ENCODE measurements at places on chromosomes 2 and 18. TPM values are rescaled to one million over a fixed set of nuclear protein-coding genes. Genes with fewer than 3 reads are reported as not detected.

Gene MAP3K19
- total RNA-seq = 0.41 TPM

DNA sequence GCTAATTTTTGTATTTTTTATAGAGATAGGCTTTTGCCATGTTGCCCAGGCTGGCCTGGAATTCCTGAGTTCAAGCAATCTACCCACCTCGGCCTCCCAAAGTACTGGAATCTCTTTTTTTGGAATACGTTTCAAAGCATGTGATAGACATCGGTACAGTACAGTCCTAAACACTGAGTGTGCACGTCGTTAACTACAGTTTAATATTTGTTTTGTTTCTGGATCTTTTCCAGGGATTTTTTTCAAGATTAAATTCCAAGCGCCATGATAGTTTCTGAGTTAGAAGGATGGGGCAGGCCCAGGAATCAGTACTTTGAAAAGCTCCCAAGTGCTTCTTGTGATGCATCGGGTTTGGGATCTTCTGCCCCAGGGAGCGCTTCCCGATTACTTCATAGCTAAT is 33.3 kb downstream of the NEDD4L start:
- no peak for DNase-seq

Gene ANKRD53
- 1.2 TPM for total RNA-seq

GRCh38 chr2:14930441-14930840 is 297.9 kb downstream of the LRATD1 start:
- no peak for DNase-seq

DNA sequence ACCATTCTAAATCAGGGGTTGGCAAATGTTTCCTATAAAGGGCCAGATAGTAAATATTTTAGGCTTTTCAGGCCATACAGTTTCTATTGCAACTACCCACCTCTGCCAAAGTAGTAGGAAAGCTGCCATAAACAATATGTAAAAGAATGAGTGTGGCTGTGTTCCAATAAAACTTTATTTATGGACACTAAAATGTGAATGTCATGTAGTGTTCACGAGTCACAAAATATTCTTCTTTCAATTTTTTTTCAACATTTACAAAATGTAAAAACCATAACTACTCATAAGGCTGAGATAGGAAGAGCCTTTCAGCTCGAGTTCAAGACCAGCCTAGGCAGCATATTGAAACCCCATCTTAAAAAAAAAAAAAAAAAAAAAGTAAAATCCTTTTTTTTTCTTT is 13.4 kb downstream of the KCNG3 start:
- no peak for DNase-seq

DNA sequence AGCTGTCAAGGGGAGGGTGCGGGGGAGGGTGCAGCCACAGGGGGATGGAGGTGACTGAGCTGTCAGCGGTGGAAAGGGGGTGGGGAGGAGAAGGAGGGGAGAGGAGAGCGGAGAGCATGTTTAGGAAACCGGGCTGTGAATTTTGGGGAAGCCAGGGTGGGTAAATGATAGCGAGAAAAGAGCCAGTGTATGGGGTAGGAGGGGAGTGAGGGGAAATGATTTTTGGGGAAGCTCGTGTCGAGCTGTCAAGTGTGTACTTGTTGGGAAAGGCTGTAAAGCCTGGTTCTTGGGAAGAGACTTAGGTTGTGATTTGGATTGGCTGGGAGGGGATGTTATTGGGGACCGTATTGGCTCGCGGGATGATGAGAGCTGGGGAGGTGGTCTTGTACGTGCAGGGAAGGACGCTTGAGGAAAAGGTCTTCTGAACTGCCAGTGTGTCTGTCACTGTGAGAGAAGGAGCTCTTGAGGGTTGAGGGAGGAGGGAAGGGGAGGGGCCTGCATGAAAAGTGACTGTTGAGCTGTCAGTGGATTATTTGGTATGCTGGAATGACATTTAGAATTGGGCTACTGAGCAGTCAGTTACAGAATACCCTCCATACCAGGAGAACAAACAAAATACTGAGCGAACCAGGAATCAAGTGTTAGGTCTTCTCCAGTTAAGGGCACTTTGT is 1.0 kb downstream of the UBR3 start:
- DNase-seq = peak; percentile 68
